ENCODE measurements at places on chromosomes 7 and 10.

DNA sequence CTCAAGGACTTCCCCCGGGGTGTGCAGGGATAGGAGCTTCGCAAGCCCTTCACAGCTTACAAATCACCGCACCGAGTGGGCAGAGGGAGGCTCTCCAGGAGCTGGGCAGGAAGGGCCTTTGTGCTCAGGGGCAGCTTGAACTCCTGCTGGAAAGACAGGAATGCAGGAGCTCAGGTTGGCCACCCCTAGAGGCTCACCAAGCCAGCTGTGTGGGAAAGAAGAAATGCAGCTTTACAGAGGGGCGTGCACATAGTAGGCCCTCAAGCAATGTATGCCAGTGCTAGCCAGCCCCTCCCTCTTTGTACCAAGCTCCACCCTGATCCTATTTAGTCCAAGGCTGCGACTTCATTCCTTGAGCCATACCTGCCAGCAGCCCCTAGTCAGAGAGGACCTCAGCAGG lies 26.1 kb downstream of the STRA8 start:
- DNase-seq = no peak

GRCh38 chr10:112330162-112330561 lies 43.8 kb upstream of the ACSL5 start:
- DNase-seq = no peak

- no peak for DNase-seq
These were observed 2.2 kb upstream of the LRRC27 start for GRCh38 chr10:132329565-132330485.

GRCh38 chr10:51029172-51029641 lies 45.1 kb upstream of the PRKG1 start:
- no peak for DNase-seq

DNA sequence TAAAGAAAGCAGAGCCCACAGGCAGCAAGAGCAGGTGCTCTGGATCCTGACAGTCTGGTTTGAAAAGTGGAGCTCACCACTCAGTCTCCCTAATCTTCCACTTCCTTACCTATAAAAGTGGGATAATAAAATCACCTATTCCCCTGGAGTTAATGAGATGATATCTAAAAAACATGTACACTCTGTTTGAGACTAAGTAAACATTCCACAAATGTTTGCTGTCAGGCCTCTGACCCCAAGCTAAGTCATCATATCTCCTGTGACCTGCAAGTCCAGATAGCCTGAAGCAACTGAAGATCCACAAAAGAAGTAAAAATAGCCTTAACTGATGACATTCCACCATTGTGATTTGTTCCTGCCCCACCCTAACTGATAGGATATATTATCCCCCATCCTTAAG lies 1324.5 kb downstream of the XPNPEP1 start:
- DNase-seq = no peak

- DNase-seq = no peak
These were observed 14.6 kb downstream of the SFRP4 start for GRCh38 chr7:37901890-37902524.

DNA sequence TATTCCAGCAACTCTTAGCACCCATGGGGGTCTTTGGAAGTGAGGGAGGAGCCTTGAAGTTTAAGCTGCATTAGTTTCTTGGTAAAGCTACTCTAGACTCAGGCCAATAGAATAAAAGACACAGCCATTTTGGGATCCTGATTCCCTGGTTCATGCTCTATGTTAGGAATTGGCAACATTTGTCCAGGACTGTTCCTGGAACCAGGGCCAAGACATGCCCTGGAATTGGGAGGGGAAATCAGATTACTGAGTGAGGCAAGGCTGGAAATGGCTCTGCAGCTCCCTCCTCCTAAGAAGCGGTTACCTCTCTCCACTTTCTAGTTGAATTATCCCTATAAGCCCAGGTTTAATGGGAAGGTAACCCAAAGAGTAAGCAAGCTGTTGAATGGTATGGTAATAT lies 14.2 kb upstream of the BMPR1A start:
- no peak for DNase-seq

DNA sequence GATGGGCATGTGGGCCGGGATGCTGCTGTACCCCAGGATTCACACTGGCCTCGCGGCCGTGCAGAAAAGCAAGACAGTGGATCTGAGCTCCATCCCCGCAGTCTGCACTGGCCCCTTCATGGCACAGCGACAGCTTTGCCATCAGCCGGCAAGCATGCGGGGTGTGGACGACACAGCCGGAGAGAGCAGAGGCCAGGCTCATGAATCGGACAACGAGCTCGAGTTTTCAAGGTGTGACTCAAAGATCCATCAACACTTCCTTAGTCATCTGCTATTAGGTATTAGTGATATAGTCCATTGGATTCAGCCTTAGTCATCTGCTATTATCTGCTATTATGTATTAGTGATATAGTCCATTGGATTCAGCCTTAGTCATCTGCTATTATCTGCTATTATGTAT lies 254.7 kb downstream of the KLF6 start:
- DNase-seq = no peak

GRCh38 chr10:63883861-63884260 lies 362.7 kb downstream of the REEP3 start:
- no peak for DNase-seq

GRCh38 chr10:59695637-59696036 lies 14.0 kb downstream of the SLC16A9 start:
- DNase-seq = no peak

- no peak for DNase-seq
These were observed 86.1 kb upstream of the PPP2R2D start for GRCh38 chr10:131814567-131815265.

GRCh38 chr10:49592726-49593563 lies 17.2 kb upstream of the SLC18A3 start:
- peak; percentile 37 for DNase-seq

DNA sequence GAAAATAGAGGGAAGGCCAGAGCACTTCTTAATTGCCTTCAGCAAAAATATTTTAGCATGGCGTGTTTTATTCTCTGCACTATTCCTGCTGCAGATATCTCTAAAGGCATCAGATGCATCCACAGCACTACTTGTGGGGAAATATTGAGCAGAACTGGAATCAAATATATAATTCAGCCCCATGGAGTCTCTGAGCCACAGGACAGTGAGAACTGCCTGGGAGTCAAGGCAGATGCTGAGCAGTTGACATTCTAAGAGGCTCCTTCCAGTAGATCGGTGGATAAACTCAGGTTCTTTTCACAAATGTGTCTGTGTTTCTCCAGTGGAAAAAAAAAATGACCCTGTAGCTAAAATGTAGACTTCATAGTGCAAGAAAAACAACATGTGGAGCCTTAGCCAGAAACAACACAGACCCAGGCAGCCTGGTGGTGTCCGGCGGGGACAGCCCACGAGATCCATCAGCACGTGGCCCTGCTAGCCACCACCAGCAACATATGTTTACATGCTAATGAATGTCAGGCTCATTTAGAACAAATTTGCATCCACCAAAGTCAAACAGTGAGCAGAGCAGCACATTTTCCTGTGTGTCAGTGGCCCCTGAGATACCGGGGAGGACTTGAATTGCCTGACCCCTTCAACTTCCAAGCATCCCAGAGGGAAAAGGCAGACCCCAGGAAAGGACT lies 123.3 kb upstream of the PFKP start:
- no peak for DNase-seq

- DNase-seq = no peak
These were observed 670 bp downstream of the RCC1L start for GRCh38 chr7:75072981-75073283.

DNA sequence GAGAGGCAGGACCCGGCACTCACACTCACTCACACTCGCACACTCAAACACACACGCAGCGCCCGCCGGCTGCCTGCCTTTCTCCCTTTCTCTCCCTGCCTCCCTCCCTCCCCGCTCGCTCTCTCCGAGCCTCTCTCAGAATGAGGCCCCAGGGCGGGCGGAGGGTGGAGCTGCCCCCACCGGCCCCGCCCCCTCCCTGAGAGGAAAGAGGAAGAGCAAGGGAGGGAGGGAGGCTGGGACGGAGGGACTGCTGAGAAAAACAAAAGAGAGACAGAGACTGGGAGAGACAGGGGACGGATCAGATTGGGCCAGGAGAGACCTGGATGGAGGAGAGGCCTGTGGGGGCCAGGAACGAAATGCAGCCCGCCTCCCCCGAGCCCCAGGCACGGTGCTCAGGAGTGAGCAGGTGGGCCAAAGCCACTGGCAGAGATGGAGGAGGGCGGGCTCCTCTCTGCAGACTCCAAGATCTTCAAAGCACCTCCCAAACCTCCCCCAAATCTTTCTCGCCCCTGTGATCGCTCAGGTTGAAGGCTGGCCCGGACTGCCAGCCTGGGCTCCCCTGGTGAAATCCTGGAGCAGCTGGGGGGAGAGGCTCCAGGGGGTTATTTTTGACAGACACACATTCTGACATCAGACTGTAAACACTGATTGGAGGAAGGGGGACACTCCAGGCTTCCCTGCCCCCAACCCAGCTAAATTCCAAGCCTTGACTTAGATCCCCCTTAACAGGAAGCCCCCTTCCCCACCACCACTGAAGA lies 5.1 kb downstream of the LDB1 start:
- peak; percentile 84 for DNase-seq

DNA sequence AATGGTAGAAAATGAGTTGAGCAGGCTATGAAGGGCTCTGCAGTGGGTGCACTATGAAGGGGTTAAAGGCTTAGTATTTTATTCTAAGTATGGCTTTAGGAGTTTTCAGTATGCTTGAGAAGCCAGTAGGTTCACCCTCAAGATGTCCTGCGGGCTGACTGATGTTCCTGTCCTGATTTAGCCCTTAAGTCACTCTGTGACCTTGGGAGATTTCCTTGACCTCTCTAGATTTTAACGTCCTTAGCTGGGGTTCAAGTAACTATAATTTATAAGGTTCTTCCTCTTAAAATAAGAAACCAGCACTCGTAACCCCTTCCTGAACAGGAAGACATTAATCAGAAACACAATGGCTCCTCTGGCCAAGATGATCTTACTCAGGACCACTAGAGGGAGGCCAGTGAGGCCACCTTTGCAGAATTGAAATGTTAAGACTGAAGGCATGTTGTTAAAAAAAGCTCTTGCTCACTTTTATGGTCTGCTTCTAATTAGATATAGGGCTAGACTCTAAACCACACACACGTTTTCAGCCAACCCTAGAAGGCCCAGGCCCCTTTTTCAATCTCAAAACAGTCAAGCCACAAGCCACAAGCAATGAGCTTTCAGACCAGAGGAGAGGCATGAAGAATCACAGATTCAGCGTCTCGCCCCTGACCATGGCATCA lies 41.9 kb downstream of the CDK1 start:
- DNase-seq = no peak

GRCh38 chr7:159025161-159025779 lies 119.4 kb downstream of the VIPR2 start:
- DNase-seq = no peak

GRCh38 chr10:33418301-33418700 lies 83.8 kb upstream of the NRP1 start:
- DNase-seq = no peak

- no peak for DNase-seq
These were observed 31.0 kb downstream of the SHTN1 start for GRCh38 chr10:116973946-116974455.

All from NCI-H345 (cell line).